ENCODE measurements at places on chromosomes 4 and X. TPM values are rescaled to one million over a fixed set of nuclear protein-coding genes. Genes with fewer than 3 reads are reported as not detected.

DNA sequence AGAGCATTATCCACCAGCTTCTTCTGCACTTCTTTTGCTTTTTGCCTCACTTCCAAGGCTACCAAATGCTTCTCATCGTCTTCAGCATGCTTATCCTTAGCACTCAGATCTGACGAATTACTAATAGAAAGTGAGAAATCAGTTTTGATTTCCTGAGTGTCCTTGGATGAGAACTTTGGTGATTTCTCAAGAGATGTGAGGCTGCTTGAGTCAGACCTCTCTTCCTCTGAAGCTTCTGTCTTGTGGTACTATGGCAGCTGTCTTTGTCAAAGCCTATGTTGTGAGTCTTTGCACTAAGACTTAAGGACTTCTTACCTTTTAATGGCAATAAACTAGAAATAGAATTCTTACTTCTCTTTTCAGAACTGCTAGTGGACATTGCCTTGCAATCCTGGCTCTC lies 169.9 kb downstream of the CPE start:
- no peak for DNase-seq

- no peak for DNase-seq
These were observed 213.6 kb downstream of the CBLL2 start for GRCh38 chrX:22486296-22486695.

The THAP6 gene
- total RNA-seq: 16.7 TPM

The CPZ gene
- total RNA-seq: 26.3 TPM

DNA sequence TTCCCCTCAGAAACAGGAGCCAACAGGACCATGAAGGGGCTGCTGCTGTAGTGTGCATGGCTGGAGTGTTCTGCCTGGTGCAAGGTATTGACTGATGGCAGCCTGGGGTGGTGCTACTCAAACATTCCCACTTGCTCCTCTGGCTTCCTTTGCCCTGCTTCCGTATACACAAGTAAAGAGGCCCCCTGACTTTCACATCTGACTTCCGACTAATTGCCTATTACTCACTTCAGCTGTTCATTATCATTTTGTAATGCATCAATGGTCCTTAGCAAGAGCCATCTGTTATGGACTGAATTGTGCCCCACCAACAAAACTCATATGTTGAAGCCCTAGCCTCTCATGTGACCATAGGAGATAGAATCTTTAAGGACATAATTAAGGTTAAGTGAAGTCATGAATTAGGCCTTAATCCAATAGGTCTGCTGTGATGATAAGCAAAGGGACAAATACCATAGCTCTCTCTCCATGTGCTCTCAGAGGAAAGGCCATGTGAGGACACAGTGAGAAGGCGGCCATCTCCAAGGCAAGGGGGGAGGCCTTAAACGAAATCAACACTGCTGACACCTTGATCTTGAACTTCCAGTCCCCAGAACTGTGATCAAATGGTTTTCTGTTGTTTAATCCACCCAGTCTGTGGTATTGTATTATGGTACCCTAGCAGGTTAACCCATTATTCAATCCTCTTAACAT lies 122.5 kb upstream of the CLNK start:
- no peak for DNase-seq

The DCAF8L1 gene
- not detected for total RNA-seq

The GPR50 gene
- total RNA-seq: not detected

DNA sequence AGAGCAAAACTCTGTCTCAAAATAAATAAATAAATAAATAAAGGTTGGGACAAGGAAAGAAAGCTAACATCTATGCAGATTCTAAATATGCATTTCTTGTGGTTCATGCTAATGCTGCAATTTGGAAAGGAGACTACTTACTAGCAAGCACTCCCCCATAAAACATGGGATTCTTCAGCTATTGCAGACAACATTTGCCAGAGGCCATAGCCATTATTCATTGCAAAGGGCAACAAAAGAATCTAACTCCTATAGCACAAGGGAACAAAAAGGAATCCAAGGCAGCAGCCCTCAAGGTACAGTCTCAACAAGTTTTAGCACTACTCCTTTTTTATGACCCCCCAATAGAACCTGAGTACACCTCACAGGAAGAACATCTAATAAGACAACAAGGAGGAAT lies 8.0 kb upstream of the HERC5 start:
- no peak for DNase-seq

- DNase-seq: no peak
These were observed 92.7 kb downstream of the SHISA3 start for GRCh38 chr4:42490015-42490414.

DNA sequence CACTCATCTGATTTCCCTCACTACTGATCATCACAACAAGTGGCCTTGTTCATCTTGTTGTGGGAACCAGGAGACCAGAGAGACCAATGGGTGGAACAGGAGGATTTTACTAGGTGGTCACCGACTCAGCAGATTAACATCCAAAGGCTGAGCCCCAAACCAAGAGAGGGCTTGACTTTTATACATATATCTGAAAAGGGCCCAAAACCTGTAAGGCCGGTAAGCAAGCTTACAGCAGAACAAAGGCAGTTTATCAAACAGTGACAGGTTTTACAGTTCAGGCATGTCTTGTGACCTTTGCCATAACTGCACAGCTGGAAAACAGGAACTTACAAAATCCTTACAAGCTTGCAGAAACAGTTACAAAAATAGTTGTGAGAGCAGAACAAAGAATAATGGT lies 195.9 kb downstream of the OR13H1 start:
- DNase-seq: no peak

The RRAGB gene
- 16.5 TPM for total RNA-seq

DNA sequence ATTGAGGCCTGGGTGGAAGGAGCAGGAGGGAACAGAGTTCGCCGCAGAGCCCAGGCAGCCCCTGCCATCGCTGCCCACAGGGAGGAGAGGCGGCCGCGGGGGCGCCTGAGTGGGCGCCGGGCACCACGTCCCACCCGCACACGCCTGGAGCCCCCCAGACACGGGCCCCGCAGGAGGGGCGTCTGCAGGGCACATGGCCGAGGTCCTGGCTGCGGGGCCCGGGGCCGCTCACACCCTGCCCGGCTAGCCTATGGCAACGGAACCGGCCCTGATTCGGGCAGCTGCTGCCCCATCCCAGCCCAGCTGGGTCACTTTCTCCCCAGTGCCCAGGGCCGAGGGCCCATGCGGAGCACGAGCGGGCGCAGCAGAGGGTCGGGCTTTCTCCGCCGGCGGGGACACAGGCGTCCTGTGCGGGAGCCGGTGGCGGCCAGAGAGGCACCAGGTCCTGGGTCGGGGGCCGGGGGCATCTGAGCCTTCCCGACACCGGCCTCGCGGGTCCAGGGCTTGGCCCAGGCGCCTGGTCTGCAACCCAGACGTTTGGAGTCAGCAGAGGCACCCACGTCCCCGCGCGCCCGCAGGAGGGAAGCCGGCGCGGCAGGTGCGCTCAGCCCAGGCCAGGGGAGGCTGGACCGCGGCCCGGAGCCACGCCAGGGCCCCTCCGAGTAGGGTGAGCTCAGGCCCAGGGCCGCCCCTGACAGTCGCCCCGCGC lies 91.2 kb downstream of the FAM53A start:
- DNase-seq: no peak

DNA sequence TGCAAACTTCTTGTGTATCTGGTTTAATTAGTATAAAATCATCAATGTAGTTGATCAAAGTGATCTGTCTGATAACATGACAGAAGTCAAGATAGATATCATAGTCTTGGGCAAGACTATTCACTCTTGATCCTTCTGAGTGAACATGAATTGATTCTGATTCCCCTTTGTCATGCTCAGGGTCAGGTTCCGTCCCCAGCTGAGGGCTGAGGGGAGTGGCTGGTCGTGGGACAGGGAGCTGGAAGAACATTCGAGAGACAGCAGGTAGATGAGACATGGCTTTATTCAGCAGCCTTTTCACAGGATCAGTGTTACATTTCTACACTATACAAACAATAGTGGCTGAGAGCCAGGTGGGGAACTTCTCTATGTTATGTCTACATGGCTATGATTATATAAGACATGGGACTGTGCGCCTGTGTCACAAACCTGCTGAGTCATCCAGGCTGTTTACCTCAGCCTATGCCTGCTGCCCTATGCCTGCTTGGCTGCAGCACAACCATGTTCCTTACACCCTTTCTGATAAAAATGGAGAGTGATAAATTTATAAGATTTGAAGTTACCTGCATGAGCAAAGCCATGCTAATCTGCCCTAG lies 586.9 kb upstream of the NR3C2 start:
- no peak for DNase-seq

DNA sequence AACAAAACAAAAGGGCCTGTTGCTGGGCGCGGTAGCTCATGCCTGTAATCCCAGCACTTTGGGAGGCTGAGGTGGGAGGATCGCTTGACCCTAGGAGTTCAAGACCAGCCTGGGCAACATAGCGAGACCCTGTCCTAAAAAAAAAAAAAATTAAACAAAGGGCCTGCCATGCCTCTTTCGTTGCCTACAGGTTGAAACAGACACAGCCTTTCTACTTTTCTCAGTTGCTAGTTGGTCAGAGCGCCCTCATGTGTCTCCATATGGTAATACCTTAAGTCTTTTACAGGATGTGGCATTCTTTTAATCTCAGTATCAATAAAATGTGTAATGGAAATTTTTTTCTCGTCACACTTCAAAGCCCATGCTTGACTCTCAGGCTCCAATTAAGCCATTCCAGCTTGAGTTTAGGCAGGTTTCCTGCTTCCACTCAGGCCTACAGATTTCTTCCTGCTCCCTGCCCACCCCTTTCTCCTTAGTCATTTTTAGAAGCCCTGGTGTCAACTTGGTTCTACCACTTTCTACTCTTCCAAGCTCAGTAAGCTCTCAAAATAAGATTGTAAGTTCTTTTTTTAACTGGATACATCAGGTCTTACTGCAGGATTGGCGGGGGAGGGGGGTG lies 4.6 kb upstream of the SOWAHD start:
- no peak for DNase-seq

The MGARP gene
- total RNA-seq: 2.2 TPM

DNA sequence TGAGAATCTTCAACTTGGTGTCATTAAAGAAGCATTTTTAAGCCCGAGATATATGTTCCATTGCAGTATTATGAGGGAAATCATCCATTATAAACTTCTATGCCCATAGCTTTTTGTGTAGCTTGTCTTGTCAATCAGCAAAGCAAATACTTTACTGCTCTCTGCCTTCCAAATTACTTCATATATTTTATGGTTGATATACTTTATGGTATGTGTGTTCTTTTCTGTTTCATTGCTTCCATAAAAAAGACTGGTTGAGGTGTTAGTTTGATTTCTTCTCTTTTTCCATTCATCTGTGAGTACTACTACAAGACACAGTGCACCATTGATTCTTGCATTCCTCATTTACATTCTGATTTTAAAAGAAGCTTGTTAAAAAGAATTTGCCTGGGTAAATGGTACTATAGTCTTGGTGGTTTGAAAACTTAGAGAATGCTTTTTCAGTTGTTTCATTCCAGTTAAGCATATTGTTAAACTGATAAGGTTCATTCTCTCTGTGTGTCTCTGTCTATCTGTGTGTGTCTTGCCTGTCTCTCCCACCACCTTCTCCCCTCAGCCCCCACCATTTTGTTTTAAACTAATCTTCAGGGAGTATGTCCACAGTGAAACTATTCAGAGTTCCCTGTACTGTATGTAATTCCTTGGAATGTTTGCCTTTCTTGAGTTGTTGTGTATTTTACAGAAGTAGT lies 27.1 kb downstream of the STAG2 start:
- no peak for DNase-seq

DNA sequence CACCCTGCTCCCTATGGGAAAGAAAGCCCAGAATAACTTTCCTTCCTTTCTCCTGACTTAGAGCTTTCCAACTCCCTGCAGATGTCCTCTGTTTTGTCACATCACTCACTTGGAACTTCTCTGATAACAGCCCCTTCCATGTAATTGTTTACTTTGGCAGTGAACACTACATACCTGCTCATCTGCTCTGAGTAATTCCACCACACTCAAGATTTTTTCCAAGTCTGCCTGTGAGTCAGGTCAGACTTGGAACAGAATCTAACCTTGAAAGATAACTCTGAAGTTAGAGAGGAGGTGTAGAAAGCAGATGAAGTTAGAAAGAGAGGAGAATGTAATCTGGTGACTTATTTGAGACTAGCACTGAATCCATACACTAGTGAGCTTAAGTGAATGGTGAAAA lies 7.4 kb downstream of the MAGEB10 start:
- DNase-seq: no peak

DNA sequence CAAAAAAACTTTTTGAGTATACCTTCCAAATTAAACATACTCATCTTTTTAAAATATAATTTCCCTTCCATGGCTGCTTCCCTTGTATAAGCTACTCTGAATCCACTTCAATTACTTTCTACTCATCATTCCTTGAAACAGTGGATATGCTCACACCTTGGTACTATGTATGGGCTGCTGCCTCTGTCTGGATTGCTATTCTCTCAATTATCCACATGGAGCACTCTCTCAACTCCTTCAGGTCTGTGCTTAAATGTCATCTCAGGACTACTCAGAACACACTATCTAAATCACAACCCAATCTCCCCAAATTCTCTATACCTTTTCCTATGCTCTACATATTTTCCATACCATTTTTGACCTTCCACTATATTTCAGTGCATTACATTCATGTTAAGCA lies 898.9 kb upstream of the EPHA5 start:
- no peak for DNase-seq

DNA sequence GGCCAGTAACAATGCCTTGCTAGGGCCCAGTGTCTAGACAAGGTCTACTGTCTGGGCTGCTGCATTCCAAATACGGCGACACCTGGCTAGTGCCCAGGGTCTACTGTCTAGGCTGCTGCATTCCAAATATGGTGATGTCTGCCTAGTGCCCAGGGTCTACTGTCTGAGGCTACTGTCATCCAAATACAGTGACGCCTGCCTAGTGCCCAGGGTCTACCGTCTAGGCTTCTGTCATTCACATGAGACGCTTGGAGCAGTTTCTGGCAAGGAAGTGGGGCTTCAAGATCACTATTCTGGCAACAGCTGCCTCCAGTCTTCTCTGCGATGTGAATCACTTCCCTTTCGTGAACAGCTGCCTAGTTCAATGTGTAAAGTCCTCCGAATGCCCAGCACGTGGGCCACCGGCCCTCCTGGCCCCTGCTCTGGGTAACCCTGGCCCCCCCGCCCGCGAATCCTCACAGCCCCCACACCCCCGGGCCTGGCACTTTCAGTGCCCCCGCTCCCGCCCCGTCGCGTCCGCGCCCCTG lies 12.7 kb downstream of the ACOX3 start:
- DNase-seq: no peak

DNA sequence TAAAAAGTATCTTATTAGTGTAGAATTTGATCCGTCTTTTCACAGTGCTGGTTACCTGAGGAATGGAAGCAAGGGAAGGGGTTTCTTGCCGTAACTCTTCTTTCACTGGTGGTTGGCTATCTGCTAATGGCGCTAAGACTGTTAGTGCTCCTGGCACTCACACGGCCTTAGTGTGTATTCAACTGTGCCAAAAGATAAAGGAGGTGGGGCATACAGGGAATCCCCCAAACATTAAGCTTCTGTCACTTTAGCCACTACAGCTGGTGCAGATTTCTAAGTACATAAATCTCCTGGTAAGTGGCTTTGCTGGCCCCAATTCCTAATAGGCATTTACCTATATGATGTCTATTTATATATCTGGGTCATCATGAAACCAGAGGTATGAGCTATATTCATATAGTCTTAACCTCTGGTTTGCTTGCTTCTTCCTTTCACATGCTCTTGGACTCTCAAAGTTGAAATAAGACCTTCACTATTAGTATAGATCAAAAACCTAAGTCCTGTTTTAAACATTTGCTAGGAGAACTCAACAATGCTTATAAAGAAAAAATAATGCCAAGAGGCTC lies 95.1 kb downstream of the TSPAN7 start:
- no peak for DNase-seq

The ZNF711 gene
- total RNA-seq: 2.2 TPM
